CD4-positive, alpha-beta T cell treated with Interleukin-2 at 100 ng/mL for 4 hours (primary cell): ENCODE measurements at places on chromosomes 3 and 15.

DNA sequence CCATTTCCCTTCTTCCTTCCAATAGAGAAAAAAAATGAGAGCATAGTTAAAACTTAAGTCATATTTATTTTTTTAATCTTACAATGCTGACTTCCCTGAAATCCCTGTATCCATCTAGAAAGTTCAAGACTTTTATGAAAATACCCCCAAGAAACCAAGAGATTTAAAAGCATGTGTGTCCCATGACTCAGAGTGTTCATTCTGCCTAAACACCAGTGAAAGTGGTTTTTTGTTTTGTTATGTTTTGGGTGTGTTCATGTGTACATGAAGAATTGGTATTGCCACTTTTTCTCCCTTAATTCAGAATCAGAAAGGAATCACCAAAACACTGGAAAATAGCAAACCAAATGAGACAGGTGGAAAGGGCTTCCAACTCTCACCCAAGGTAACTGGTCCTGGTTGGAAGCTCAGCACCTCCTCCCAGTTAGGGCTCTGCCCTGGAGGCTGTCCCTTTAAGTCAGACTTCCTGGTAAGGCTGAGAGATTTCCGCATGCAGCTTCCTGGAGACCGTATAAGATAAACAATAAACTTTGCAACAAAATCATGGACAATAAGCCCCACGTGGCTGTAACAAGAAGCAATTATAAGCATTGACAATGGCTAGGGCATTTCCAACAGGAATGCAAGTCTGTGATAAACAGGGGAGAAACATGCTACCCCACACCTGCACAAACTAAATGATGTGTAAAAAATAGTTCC, 121.9 kb upstream of the ARHGEF3 start:
- peak; percentile 86 for DNase-seq

- no peak for DNase-seq
Measured at GRCh38 chr3:117303443-117303842, 593.9 kb downstream of the TUSC7 start.

DNA sequence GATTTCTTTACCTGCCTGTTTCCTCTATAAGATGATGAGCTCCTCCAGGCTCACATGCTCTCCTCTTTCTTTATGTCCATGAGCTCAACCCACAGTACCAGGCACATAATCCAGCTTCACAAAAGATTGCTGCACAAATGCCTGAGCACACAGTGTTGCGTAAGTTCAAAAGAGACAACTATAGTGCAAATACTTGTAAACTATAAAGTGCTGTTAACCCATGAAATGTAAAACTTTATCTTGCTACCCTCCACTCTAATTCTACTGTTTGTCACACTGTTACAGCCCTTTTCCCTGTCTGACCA, 101.0 kb upstream of the LPP start:
- DNase-seq = no peak

- DNase-seq = no peak
Measured at GRCh38 chr3:15601046-15601398, 347 bp downstream of the HACL1 start.

GRCh38 chr3:166100730-166101129, 263.5 kb upstream of the BCHE start:
- no peak for DNase-seq

- DNase-seq = peak; percentile 34
Measured at GRCh38 chr15:74869726-74870407, 3.3 kb downstream of the SCAMP2 start.

- no peak for DNase-seq
Measured at GRCh38 chr3:4322635-4323034, 19.5 kb downstream of the SETMAR start.

- DNase-seq = no peak
Measured at GRCh38 chr3:107943786-107944523, 146.9 kb downstream of the CD47 start.

GRCh38 chr3:3177861-3178497, 1.5 kb downstream of the CRBN start:
- peak; percentile 26 for DNase-seq

DNA sequence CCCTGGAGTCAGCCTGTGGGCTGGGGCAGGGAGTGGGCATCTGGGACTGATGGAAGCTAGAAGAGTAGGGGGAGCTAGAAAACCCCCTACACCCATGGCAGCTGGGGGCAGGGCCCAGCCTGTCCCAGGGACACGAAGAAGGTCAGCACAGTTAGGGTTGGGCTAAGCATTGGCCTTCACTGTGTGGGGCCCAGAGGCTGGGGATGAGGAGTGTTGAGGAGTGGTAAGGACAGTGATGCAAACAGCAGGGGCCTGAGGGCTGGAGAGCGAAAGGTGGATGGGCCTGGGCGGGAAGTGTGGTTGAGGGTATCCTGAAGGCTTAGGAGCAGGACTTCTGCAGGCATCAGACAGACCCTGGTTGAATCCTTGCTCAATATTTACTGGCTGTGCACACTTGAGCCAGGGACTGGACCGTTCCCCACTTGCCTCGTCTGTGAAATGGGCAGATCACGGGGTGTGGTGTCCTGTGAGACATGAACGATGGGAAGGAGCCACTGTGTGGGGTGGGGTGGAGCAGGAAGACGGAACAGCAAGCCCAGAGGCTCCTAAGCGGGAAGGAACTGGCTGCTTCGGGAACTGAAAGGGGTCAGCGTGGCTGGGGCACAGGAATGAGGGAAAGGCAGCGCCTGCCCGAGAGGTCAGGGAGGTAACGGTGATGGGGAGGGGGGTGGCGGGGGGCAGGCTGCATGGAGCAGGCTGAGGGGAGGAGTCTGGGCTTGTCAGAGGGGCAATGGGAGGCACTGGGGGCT, 7.3 kb downstream of the PRKCD start:
- DNase-seq = no peak

DNA sequence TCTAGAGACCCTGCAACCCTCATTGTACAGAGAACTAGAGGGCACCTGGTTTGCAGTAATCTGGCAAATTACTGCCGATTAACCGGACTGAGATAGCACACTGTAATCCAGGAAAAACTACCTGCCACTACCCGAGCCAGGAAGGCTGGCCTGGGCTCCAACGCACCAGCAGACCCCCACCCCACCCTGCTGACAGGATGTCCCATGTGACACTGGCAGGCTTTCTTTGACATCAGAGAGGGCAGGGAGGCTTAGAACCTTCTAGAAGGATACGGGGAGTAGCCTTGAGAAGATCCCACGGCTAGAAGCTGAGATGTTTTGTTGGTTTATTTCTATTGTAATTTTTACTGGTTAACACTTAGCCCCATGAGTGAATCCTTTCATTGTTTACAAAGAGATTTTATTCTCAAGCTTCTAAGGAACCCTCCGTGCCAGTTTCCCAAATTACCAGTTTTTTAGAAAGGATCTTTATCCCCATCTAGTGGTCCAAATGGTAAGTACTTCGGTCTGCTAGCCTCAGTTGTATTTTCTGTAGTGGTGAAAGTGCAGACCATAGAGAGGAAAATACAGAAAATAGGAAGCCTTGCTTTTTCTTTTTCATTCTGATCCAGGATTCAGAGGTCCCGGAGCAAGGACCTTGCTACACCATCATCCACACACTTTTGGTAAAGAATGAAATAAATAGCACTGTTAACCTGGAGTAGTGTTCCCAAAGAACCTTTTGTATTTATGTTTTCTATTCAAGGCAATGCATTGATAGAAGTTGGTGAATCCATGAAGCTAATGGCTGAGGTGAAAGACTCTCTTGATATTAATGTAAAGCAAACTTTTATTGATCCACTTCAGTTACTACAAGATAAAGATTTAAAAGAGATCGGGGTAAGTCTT, 81.9 kb upstream of the ADAMTSL3 start:
- DNase-seq = no peak
